GM04504 (cell line): ENCODE measurements at places on chromosomes 7 and 10.

GRCh38 chr10:92747600-92747999 lies 57.8 kb downstream of the HHEX start:
- DNase-seq, result no peak

- no peak for DNase-seq
Measured at GRCh38 chr10:7258948-7259523, 151.8 kb downstream of the SFMBT2 start.

GRCh38 chr10:62457598-62457997 lies 83.4 kb downstream of the ZNF365 start:
- DNase-seq, result no peak

- peak; percentile 72 for DNase-seq
Measured at GRCh38 chr10:68137171-68137570, 27.9 kb downstream of the MYPN start.

DNA sequence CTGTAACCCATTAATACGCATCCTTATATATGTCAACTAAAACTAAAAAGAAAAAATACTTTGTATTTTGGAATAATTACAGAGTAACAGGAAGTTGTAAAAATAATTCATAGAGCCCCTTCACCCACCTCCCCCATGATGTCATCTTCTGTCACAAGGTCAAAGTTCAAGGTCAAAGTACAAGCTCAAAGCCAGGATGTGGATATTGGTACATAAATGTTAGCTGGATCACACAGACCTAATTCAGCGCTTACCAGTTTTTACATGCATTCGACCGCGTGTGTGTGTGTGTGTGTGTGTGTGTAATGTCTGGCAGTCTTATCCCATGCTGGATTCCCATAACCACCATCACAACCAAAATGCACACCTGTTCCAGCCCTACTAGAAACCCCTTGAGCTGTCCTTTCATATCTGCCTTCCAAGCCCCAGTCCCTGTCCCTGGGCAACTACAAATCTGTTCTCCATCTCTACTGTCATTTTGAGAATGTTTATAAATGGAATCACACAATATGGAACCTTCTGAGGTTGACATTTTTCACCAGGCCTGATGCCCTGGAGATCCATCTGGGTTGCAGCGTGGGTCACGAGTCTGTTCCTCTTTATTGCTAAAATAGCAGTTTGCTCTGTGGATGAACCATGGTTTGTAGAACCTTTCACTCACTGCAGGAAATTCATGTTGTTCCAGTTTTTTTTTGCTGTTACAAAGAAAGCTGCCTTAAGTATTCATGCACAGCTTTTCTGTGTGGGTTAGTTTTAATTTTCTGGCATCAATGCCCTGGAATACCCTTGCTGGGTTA lies 153.6 kb upstream of the PITRM1 start:
- no peak for DNase-seq

DNA sequence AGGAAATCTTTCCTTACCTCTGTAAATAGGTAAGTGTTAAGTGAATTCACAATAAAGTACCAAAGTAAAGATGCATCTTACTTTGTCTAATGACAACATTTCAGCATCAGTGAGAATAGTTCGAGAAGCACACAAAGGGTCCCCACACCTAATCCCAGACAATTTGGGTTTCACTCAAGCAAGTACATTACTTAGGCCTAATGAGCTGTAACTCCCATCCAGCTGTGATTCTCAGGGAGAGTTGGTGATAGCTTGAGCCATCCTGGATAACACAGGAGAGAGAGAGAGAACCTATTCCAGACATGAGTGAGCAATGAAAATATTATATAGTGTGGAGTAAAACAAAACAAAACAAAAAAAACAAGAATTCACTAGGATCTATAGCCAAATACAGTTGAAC lies 149.1 kb upstream of the NRG3 start:
- DNase-seq, result no peak

- DNase-seq, result no peak
Measured at GRCh38 chr7:128835790-128836641, 5.8 kb downstream of the FLNC start.

GRCh38 chr10:29646238-29646902 lies 11.6 kb upstream of the SVIL start:
- peak; percentile 38 for DNase-seq

DNA sequence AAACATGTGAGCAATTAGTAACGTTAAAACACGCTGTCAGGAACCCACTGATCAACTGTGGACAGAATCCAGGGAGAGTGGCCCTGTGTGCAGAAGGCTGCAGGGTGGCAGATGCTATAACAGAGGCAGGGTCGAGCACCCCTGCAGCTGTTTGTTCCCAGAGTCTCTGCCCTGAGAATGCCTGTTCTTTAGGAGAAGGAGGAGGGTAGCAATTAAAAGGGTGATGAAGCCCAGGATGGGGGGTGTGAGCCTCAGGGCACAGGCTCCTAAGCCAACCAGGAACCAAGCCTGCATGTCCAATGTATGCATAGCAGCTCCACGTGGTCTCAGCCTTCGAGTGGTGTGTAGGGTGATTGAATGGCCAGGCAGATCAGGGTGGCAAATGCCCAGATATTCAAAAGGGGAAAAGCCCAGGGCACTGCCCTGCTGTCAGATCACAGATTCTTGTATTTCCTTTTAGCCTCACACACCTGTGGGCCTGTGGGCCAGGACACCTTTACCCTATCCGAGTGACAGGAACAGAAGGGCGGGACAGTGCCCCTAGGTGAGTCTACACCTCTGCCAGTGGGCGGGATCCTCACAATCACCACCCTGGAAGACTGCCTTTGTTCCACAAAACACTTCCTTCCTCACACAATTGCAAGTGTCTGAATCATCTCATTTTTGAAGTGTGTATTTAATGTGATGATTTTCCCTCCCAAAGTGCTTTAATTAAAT lies 7.3 kb downstream of the WDFY4 start:
- DNase-seq, result no peak

GRCh38 chr10:95406651-95407280 lies 116.0 kb upstream of the PDLIM1 start:
- DNase-seq, result no peak

DNA sequence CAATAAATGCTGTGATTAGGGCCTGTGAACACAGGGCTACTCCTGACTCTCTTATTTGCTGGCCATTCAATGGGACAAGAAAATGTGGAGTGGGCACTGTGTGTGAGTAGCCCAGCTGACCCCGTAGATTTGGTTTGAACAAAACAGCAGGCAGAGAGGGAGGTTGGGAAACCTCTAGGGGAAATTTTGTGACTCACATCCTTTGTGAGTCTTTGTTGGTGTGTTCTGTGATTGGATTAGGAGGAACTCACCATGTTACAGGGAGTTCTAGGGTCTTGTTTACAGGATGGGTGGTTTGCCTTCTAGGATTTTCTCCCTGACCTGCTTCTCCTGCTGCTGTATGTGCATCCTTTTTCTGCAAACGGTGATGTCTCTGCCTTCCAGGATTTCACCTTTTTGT lies 128.3 kb upstream of the MKI67 start:
- no peak for DNase-seq

GRCh38 chr10:3570855-3571266 lies 214.1 kb downstream of the KLF6 start:
- DNase-seq, result no peak
